ENCODE measurements at places on chromosomes 7 and 10.

- DNase-seq, result peak; percentile 56
Observed at GRCh38 chr7:80463272-80463920, 48.5 kb downstream of the GNAT3 start.

DNA sequence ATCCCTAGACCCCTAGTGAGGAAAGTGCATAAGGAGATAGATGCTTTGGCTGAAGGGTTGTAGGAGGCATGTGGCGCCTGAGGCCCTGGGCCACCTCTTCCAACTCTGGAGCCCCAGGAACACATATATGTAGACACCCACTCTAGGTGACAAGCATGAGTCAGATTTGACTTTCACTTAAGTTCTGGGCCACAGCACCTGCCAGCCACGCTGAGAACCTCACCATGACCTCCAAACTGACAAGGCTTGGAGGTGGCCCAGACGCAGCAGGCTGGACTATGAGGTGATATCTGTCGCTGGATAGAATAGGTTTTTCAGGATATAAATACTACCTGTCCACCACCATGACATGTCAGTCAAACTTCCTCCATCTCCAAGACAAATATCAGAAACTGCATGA is 894.0 kb upstream of the ZNF722 start:
- no peak for DNase-seq

DNA sequence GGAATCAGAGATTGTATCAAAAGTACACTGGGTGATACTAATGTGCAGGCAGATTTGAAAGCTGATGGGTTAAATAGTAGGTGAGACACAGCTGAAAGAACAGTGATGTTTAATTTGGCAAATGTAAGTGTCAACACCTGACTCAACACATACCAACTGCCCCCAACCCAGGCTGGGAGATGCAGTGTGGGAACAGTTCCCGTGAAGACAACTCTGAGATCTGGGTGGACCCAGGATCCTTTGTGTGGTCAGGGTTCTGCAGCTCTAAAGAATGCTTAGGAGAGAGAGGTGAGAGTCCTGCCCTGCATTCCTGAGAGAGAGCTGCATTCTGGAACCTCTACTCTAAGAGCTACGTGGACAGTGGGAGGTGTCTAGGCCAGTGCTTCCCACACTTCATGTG is 479.7 kb downstream of the RPS24 start:
- DNase-seq, result peak; percentile 33

- DNase-seq, result no peak
Observed at GRCh38 chr10:110822035-110822711, 49.6 kb upstream of the PDCD4 start.

DNA sequence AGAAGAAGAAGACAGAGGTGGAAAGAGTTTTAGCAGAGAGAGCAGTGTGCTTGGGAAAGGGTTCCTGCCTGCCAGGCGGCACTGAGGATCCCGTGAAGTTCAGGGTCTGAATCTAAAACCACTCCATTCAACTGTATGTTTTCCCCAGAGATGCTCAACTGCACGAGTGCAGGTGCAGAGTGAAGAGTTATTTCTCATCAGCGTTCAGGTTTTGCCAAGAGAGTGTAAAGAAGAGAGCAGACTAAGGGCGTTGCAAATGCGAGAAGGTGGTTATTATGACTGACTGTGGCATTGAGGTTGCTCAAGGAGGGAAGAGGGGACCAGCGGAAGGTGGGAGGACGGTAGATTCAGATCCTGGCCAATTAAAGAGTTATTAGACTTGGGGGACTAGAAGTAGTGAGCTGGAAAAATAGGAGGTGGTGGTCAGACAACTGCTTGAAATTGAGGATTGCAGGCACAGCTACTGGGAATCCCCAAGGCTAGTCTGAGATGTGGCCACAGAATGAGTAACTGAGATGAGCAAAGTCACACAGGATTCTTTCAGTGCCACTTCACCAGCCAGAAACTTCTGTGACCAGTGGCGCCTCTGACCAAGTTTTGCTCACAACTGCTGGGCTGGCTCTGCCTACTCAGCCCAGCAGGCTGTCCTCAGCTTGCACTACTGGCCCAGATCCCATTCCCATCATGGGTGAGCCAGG is 29.1 kb downstream of the STRA8 start:
- DNase-seq, result no peak

DNA sequence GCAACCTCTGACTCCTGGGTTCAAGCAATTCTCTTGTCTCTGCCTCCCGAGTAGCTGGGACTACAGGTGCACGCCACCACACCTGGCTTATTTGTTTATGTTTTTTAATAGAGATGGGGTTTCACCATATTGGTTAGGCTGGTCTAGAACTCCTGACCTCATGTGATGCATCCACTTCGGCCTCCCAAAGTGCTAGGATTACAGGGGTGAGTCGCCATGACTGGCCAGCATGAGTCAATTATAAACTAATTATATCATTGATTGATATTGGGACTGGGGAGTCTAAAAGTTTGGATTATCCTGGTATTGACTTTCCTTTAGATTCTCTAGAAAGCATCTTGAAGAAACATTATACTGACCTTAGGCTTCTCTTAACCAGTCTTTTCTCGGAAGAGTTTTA is 73.9 kb upstream of the CCNY start:
- DNase-seq, result peak; percentile 3

DNA sequence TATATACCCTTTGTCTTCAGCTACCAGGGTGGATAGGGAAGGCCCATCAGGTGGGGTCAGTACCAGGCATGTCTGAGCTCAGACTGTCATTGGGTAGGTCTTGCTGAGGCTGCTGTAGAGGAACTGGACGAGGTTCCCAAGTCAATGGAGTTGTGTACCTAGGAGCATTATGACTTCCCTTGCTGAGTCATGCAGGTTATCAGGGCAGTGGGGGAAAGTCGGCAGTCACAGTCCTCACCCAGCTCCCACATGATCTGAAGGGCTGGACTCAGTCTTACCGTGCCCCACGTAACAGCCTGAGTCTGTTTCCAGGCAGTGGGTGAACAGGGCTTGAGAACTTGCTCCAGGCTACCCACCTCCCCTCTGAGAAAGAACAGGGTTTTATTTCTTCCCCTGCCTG is 260.8 kb upstream of the COBL start:
- DNase-seq, result no peak

DNA sequence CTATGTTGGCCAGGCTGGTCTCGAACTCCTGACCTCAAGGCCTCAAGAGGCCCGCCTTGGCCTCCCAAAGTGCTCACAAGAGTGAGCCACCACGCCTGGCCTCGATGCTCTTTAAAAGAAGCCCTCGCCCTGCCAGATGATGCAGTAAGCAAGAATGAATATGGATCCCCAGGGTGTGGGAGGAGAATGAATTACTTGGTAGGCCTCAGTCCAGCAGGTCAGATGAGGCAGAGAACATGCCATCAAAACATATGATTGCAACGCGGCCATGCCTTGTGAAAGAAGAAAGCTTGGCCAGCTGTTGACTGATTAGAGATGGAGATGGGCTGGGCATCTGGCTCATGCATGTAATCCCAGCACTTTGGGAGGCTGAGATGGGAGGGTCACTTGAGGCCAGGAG is 68.7 kb downstream of the CAMK1D start:
- no peak for DNase-seq

DNA sequence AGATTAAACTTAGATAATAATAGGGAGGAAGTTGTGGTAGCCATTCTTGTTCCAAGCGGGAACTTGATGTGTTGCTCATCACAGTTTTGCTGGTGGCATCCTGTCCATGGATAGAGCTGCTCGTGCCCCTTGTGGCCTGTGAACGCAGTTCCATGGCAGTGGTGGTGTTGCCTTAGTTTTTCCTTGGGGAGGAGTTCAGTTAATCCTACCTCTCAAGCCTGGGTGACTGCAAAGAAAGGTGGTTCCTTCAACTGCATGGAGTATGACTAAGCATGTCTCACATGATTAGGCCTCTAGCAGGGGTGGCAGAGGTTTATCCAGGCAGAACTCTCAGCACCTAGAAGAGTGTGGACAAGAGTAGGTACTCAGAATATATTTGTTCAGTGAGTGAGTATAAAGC is 99.7 kb downstream of the MAPK8 start:
- peak; percentile 43 for DNase-seq

DNA sequence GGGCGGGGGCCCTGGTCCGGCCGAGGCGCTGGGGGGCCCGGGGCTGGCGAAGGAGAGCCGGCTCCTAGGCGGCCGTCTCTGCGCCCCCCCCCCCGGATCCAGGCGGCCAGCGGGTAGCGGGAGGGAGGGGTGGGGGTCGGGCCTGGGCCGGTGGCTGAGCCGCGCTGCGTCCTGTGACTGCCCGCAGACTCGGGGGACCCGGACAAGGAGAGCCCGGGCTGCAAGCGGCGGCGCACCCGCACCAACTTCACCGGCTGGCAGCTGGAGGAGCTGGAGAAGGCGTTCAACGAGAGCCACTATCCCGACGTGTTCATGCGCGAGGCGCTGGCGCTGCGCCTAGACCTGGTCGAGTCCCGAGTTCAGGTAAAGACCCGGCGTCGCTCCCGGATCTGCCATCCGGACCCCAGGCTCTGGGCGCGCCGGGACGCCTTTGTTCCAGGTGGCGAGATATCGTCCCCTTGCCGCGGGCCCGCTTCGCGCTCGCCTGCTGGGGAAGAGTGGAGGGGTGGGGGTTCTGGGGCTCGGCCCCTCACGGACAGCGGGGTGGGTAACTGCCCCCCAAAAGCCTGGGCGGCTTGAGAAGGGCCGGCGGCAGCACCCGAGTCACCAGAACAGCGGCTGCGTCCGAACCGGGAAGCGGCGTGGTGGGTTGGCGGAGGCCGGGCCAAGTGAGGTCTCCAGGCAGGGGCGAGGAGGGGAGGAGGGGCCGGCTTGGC is 819 bp downstream of the UNCX start:
- DNase-seq, result no peak

DNA sequence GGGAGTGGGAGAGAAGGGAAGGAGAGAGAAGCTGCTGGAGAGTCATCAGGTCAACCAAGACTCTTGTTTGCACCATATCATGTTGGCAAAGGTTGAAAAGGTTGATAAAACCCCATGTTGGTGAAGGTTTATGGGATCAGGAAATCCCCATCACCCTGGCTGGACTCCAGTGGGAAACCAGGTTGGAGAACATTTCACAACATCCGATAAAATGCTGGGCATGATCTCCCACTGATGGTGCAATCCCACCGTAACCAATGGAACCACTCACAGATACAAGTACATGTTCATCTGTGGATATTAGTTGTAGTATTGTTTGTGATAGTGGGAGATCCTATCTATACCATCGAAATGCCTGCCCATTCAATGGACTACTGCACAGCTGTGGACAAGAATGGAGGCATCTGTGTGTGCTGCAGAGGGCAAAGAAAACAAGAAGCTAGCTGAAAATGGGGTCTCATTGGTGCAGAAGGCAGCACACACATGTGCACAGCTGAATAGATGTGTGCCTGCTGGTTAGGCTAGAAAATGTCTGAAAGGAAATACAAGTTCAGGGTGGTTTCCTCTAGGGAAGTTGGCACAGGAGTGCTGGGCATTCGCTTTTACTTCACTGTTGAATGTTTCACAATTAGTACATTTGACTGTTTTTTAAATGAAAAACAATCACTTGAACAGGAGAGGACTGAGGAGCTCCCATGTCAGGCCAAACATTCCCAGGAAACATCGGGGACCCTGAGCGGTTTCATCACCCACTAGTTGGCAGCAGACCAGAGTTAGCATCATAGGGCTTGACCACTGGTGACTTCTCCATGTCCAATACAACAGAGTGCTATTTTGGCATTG is 80.4 kb upstream of the MGMT start:
- no peak for DNase-seq

DNA sequence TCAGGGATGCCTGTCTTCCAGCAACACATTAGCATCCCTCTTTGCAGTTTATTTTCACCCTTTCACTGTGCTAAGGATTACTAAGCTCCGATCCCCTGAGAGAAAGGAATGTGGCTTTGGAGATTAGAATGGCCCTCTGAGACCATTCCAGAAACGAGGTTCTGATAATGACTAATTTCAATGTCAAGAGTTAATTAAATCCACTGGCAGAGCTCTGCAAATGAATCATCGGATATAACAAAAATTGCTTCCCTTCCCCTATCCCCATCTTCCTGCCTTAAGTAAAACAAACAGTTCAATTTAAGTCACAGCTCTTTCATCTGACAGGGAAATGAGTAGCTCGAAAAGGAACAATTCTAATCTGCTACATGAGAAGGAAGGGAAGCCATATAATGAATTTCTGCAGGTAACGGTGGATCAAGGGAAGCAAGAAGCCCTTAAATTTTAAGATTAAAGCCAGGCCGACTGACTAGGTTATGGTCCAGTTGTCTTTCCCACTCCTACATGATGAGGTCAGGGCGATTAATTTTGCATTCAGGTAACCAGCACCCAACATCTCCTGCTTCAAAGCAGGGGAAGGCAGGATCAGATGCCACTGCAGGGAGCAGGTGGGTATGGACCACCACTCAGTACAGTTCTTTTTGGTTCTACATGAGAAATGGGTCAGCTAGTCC is 50.5 kb downstream of the MALSU1 start:
- peak; percentile 91 for DNase-seq

GRCh38 chr7:16727736-16728135 is 25.8 kb upstream of the TSPAN13 start:
- peak; percentile 43 for DNase-seq

DNA sequence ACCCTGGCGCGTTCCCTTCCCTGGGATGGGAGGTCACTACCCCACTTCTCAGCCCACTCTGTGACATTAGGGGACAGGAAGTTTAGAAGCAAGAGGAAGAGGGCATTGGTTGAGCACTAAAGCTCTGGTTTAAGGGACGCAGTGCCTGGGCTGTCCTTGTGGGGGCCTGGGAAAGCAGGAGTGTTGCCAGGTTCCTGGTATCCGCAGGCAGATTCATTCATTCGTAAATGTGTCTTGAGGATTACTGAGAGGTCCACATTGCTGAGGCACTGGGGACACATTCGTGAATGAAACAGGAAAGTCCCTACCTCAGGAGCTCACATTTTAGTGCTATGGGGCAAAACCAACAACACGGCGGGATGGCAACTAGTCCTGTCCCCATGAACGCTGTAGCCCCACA is 69.4 kb downstream of the COL13A1 start:
- DNase-seq, result no peak

GRCh38 chr7:123746055-123746454 is 2.7 kb downstream of the WASL start:
- DNase-seq, result no peak

- DNase-seq, result no peak
Observed at GRCh38 chr7:27684491-27684890, 21.8 kb upstream of the HIBADH start.

DNA sequence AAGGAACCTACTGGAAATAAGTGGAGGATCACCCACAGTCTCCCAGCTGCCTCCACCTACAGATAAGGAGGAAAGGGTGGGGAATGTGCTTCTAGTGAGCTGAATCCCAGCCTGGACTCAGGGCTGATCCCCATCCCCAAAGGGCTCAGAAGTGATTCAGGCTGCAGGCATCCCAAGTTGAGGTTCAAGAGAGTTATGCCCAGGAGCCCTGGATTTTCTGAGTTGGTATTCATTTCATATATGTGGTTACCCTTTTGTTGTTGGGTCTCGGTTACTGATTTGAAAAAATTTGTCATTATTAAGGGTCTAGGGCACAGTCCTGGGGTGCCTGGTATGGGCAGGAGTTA is 30.0 kb upstream of the SRGN start:
- peak; percentile 73 for DNase-seq

Data from fibroblast of skin of back (primary cell).